ENCODE measurements at places on chromosomes 2 and 18. TPM values are rescaled to one million over a fixed set of nuclear protein-coding genes. Genes with fewer than 3 reads are reported as not detected.
A peak's percentile ranks its signal among the peaks of the same experiment; 100 is the strongest.

- H3K4me3 ChIP-seq: no peak overlapping the region
- H3K27ac ChIP-seq: no peak overlapping the region
- no peaks in the 10 kb centered on the region for H3K27me3 ChIP-seq
- no peaks in the 10 kb centered on the region for H3K36me3 ChIP-seq
These were observed 40.3 kb downstream of the SOWAHC start for GRCh38 chr2:109654326-109655050.

DNA sequence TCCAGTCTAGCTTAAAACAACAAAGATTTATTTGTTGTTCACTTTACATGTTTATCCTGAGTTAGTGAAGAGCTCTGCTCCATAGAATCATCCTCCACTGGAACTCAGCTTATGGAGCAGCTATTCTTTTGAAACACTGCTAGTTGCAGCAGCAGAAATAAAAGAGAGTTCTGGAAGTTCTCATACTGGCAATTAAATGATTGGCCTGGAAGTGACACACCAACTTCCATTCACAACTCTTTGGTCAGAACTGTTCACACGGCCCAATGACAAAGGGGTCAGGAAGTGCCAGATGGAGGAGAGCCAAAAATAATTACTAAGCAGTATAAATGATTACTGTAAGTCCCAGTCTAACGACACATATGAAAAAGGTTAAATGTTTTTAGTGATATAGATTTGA, 39.1 kb downstream of the FBXO11 start:
- H3K36me3 ChIP-seq: no peaks in the 10 kb centered on the region
- peaks cover 79% of the 10 kb centered on the region for H3K4me1 ChIP-seq
- H3K27me3 ChIP-seq: no peaks in the 10 kb centered on the region
- no peak for DNase-seq
- peak overlapping the region; percentile 63 for H3K27ac ChIP-seq

DNA sequence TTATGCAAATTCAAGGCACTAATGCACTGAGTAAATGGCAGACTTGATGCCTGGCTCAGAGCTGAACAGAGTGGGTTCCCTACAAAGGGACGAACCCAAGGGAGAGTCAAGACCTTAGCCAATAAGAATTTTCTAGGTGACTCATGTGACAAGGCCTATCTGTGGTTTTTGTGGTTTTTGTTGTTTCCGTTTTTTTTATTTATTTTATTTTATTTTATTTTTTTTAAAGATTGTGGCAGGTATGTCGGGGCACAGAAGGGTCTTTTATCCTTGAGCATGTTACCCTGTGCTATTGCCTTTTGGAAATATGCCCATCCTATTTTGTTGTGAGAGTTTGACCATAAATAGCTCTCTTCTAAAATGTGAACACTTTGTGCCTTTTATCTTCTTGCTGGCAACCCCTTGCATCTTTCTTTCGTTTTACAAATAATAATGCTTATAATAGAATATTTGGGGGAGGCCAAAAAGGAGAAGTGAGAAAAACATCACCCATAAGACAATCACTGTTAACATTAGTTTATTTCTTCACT, 113.4 kb upstream of the AQP4 start:
- DNase-seq: no peak
- no peaks in the 10 kb centered on the region for H3K36me3 ChIP-seq
- no peaks in the 10 kb centered on the region for H3K4me1 ChIP-seq
- H3K27me3 ChIP-seq: no peaks in the 10 kb centered on the region

DNA sequence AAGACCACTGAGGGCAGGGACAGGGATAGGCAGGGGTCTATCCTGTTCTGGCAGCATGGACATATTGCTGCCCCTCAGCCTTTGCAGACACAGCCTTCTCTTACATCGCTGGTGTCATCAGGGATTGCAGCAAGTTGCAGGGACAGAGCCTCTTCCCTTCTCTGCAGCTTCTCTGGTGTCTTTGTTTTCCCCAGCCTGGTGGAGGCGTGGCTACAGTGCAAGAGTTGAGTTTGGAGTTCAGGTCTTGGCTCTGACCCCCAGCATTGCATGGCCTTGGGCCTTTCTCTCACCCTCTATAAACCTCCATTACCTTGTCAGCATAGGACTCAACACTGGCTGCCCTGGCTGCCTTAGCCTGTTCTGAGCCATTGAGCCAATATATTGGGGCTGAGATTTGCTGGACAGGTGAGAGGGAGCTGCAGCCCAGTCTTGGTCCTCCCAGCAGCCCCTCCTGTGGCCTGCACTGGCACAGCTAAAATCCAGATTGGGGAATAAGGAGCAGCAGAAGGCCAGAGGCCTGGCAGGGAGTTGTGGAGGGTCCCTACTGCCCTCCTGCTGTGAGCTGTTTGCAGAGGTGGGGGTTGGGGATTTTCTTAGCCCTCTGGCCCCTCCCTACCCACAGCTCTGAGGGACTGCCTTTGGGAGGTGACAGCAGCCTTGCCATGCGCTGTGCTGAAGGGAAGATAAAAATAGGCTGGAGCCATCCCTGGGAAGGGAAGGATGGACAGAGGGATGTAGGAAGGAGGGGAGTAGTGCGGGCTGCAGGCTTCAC, 22.8 kb downstream of the EHD3 start:
- DNase-seq: no peak
- no peaks in the 10 kb centered on the region for H3K27me3 ChIP-seq
- H3K4me1 ChIP-seq: peaks cover 22% of the 10 kb centered on the region
- H3K27ac ChIP-seq: no peak overlapping the region
- H3K36me3 ChIP-seq: peaks cover 29% of the 10 kb centered on the region

CDH7 gene
- total RNA-seq: not detected

TWSG1 gene
- total RNA-seq: 12.1 TPM

- no peak overlapping the region for H3K4me3 ChIP-seq
- H3K27ac ChIP-seq: peak overlapping the region; percentile 30
These were observed 33.7 kb upstream of the IL1R2 start for GRCh38 chr2:101958061-101958460.

DNA sequence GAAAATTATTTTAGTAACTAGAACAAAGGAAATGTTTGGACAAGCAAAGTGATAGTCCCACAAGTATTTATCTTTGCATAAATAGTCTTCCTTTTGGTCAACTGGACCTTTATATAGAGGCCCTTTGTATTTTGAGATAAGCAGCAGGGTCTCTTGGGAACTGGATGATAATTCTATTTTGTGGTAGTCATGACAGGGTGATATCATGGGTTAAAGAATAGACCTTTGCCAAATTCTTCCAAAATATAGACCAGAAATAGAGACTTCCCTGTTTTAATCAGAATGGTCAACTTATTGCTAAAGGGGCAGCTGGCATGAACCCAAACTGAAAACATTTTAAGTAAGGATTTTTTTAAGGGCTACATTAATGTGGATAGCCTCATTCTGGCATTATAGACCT, 10.5 kb downstream of the PLEK start:
- no peaks in the 10 kb centered on the region for H3K27me3 ChIP-seq
- DNase-seq: no peak
- no peaks in the 10 kb centered on the region for H3K36me3 ChIP-seq
- no peak overlapping the region for H3K4me3 ChIP-seq
- no peak overlapping the region for H3K27ac ChIP-seq

- H3K4me1 ChIP-seq: peaks cover 3% of the 10 kb centered on the region
- no peak overlapping the region for H3K4me3 ChIP-seq
- H3K27ac ChIP-seq: no peak overlapping the region
- H3K36me3 ChIP-seq: no peaks in the 10 kb centered on the region
- DNase-seq: no peak
These were observed 61.9 kb upstream of the CREB1 start for GRCh38 chr2:207467716-207468347.

DNA sequence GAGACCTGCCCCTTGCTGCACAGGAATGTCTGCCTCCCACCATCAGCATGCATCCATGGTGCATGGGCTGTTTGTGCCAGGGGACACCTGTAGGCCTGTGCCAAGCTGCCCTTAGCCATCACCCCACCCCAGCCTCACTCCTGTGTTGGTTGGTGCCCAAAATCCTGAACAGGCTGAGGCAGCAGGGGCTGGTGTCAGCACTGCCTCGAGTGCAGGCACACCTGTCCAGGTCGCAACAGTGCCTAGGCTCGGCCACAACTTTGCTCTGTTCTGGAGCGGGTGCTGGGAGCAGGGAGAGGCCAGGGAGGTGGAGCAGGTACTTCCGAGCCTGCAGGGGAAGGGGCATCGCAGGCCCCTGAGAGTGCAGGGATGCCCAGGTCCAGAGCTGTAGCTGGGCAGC, 69.1 kb downstream of the SRBD1 start:
- H3K27ac ChIP-seq: no peak overlapping the region
- no peaks in the 10 kb centered on the region for H3K4me1 ChIP-seq
- DNase-seq: no peak

TMEM163 gene
- total RNA-seq: 0.22 TPM

DNA sequence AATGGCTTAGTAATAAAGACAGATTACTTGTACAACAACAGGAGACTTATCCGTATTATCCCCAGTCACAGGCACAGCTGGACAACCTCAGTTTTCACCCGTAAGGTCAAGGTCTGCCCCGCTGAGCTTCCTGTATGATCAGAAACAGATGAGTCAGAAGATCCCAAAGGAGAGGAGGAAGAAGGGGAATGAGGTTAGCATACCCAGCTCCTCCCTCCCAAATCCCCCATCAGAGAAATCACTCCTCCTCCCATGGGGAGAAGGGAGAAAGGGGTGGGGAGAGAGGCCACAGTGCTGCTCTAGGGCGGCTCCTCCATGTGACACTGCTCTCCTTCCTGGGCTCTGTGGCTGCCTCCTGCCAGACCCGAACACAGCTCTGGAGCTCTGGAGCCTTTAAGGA, 53.8 kb upstream of the SPTBN1 start:
- H3K36me3 ChIP-seq: no peaks in the 10 kb centered on the region
- H3K4me1 ChIP-seq: peaks cover 29% of the 10 kb centered on the region
- H3K27me3 ChIP-seq: no peaks in the 10 kb centered on the region
- DNase-seq: peak; percentile 66

- no peak overlapping the region for H3K27ac ChIP-seq
- H3K27me3 ChIP-seq: peaks cover 96% of the 10 kb centered on the region
- no peaks in the 10 kb centered on the region for H3K4me1 ChIP-seq
- no peak for DNase-seq
These were observed 14.3 kb downstream of the PAX3 start for GRCh38 chr2:222284466-222284865.

GRCh38 chr2:239296020-239296932, 104.5 kb downstream of the HDAC4 start:
- DNase-seq: no peak
- H3K36me3 ChIP-seq: no peaks in the 10 kb centered on the region
- no peak overlapping the region for H3K4me3 ChIP-seq
- H3K27me3 ChIP-seq: no peaks in the 10 kb centered on the region

DNA sequence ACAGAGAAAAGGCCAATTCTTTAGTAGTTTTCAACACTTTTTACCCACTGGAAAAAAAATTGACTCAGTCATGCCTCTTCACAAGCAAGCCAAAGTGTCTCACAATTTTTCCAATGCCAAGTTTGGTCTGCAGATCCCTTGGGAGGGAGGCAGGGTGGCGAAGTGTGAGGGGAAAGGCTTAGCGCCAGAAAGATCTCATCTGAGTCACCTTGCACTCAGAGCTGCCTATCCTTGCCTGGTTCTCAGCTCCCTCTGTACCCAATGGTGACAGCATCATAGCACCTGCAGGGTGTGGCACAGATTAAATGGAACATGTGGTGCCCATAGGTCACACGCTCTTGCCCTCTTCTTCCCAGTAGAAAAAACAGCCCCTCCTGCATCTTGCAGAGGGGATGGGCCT, 55.2 kb upstream of the GYPC start:
- no peak overlapping the region for H3K27ac ChIP-seq
- H3K27me3 ChIP-seq: no peaks in the 10 kb centered on the region

- H3K4me3 ChIP-seq: no peak overlapping the region
- no peaks in the 10 kb centered on the region for H3K27me3 ChIP-seq
- H3K36me3 ChIP-seq: peaks cover 13% of the 10 kb centered on the region
These were observed 31.0 kb downstream of the ANKRD29 start for GRCh38 chr18:23631746-23632145.

- no peak for DNase-seq
- no peaks in the 10 kb centered on the region for H3K36me3 ChIP-seq
- no peak overlapping the region for H3K4me3 ChIP-seq
- H3K27ac ChIP-seq: no peak overlapping the region
These were observed 133.5 kb downstream of the FAM124B start for GRCh38 chr2:224268441-224268840.
